ENCODE measurements at places on chromosomes 2 and 18.
A peak's percentile ranks its signal among the peaks of the same experiment; 100 is the strongest.

GRCh38 chr2:101076581-101076980 is 74.5 kb downstream of the RPL31 start:
- DNase-seq, result no peak

GRCh38 chr2:197835293-197835692 is 30.9 kb downstream of the PLCL1 start:
- DNase-seq, result no peak

GRCh38 chr2:11029136-11029535 is 117.4 kb downstream of the KCNF1 start:
- no peak for DNase-seq

GRCh38 chr2:181106789-181107627 is 126.6 kb downstream of the UBE2E3 start:
- no peak for DNase-seq

GRCh38 chr2:55888936-55889335 is 34.6 kb downstream of the EFEMP1 start:
- no peak for DNase-seq

DNA sequence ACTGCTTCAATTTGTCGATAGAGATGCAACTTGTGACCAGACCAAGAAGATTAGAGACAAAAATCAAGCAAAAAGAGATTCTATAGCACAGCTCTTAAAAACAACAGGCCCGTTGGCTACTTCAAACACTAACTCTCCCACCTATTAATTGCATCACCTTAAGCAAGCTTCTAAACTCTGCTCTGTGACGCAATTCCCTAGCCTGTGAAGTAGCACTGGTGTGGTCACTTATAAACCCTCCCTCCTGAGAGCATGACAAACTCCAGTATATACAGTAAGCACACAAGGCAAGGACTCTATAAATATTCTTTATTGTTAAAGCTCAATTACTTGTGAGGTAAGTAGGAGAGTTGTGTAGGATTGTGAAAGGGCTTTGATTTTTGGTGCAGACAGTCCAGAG is 72.3 kb downstream of the CMPK2 start:
- DNase-seq, result no peak

GRCh38 chr2:68771211-68771751 is 36.7 kb downstream of the ARHGAP25 start:
- DNase-seq, result no peak

- no peak for DNase-seq
Observed at GRCh38 chr2:180983468-180984242, 3.2 kb downstream of the UBE2E3 start.

GRCh38 chr2:69724540-69725159 is 17.3 kb upstream of the ANXA4 start:
- DNase-seq, result peak; percentile 79

DNA sequence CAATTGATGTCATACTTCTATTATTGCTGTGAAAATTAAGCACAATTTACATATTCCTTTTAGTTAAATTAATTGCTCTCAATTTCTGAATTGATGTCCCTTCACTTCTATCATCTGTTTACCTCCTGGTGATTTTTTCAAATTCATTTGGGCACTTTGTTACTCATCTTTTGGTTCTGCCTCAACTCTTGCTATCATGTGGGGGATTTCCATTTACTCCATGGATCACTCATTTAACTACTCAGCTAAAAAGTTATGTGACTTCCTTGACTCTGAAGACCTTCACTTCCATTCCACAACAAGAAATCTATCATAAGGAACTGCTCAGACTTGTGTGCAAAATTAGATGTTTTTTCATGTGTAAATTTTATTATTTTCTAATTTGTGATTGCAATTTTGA is 126.2 kb downstream of the EHBP1 start:
- no peak for DNase-seq

GRCh38 chr18:44826418-44827259 is 146.0 kb downstream of the SETBP1 start:
- DNase-seq, result no peak

- DNase-seq, result no peak
Observed at GRCh38 chr2:62527478-62528210, 21.6 kb upstream of the TMEM17 start.

DNA sequence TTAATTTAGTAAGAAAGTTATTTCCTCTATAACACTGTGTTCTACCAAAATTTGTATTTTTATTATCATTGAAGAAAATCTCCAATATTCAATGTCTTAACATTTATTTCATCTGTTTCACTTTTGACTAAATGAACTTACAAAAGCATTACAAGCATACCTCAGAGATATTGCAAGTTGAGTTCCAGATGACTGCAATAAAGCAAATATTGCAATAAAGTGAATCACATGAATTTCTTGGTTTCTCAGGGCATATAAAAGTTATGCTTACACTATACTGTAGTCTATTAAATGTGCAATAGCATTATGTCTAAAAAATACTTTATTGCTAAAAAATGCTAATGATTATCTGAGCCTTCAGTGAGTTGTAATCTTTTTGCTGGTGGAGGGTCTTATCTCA is 78.3 kb downstream of the TTC32 start:
- DNase-seq, result no peak

- no peak for DNase-seq
Observed at GRCh38 chr18:10284540-10285282, 169.7 kb upstream of the APCDD1 start.

GRCh38 chr18:23861805-23862470 is 152.6 kb upstream of the TTC39C start:
- no peak for DNase-seq

- no peak for DNase-seq
Observed at GRCh38 chr2:19609266-19609665, 250.8 kb upstream of the OSR1 start.

GRCh38 chr2:96951125-96951654 is 35.2 kb downstream of the FAM178B start:
- peak; percentile 70 for DNase-seq

GRCh38 chr2:30230497-30231211 is 680 bp upstream of the LBH start:
- DNase-seq, result no peak

- no peak for DNase-seq
Observed at GRCh38 chr2:65032019-65032975, 23.9 kb upstream of the CEP68 start.

GRCh38 chr2:47896450-47896968 is 9.8 kb downstream of the FBXO11 start:
- no peak for DNase-seq

DNA sequence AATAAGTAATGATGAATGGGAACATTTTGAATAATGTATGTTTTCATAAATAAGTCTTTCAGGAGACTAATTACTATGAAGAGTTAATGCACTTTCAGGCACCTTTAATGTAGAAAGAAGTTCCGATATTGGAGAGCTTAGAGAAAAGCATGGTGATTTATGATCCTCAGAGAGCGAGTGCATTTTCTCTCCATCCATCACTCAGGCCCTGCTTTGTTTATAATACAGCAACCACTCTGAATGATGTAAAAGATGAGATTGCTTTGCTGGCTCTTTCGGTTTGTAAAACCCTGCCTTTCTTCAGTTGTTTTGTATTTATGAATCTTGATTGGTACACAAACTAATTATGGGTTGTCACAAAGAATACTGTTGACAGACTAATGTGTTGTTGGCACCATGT is 132.0 kb downstream of the NYAP2 start:
- no peak for DNase-seq

DNA sequence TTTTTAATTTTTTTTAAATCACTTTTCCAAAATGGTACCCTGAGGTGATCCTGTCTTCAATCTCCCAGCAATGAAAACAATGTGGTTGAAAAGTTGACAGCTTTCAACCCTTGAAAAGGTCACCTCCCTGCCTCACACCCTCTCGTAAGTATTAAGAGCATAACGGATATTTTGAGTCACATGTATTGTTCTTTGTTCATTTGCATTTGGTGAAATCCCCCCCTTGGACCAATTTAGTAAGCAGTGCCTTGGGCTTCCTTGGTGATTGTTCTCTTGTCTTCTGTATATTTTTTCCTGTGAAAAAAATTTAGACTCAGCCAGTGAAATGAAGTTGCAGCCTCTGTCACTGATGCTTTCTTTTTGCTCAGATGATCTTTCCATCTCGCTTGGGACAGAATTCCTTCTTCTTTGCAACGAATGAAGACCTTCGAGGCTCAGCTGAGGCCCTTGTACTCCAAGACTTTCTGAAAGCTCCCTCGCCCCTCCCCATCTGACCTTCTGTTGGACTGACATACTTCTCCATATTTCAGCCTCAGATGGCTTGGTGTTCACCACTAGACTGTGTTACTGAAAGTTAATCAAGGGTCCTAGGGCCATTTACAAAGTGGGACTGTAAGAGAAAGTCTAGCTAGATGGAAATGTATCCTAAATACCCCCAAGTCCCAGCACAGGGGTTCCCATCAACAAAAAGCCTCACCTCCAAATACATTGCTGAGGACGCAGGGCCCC is 158.4 kb downstream of the BCL2 start:
- no peak for DNase-seq

DNA sequence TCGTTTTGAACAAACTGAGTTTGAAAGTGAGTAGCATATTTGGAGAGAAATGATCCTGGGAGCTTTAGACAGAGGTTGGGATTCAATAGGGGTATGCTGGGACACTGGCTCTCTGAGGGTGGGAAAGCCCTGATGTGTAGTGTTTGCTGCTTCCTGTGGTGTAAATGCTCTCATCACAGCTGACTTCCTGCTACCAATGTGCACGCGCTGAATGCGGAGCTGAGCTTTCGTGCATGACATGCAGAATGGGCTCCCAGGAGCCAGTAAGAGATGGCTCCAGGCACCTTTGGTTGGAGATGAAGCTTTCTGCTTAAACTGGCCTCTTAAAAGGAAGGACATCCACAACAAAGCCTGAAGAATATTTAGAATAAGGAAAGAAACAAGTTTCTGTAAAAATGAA is 224.1 kb upstream of the CCDC150 start:
- no peak for DNase-seq

DNA sequence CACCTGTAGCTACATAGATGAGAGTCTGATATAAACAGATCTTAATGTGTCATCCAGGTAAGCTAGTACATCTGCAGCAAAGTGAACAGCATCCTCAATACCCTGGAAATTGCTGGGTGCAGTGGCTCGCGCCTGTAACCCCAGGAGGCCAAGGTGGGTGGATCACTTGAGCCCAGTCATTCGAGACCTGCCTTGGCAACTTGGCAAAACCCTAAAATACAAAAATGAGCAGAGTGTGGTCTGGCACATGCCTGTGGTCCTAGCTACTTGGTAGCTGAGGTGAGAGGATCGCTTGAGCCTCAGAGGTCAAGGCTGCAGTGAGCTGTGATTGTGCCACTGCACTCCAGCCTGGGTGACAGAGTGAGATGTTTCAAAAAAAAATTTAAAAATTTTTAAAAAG is 233.9 kb upstream of the SP5 start:
- no peak for DNase-seq

DNA sequence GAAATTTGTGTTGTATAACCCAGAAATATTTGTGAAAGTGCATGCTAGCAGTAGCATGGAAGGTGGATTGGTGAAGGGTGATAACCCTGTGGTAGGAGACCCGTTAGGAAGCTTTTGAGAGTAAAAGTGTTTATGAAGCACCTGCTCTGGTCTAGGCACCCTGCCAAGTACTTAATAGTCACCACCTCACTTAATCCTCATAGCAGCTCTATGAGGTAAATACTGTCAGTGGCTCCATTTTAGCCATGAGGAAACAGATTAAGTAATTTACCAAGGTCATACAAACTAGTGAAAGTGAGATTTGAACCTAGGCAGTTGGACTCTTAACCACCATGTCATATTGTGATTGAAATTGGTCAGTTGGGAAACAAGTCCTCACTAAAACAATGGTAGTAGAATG is 66.8 kb downstream of the TET3 start:
- no peak for DNase-seq

- no peak for DNase-seq
Observed at GRCh38 chr2:41320491-41320890, 727.3 kb upstream of the PKDCC start.

- no peak for DNase-seq
Observed at GRCh38 chr18:22088996-22089640, 80.3 kb upstream of the GATA6 start.

- DNase-seq, result no peak
Observed at GRCh38 chr2:33510586-33510968, 34.1 kb downstream of the RASGRP3 start.

- no peak for DNase-seq
Observed at GRCh38 chr2:60629801-60630385, 76.4 kb upstream of the BCL11A start.

- DNase-seq, result no peak
Observed at GRCh38 chr2:38634684-38635083, 31.2 kb upstream of the GALM start.

- DNase-seq, result no peak
Observed at GRCh38 chr18:7020995-7021777, 96.4 kb downstream of the LAMA1 start.

GRCh38 chr2:167493862-167494261 is 605.6 kb downstream of the XIRP2 start:
- no peak for DNase-seq

GRCh38 chr18:46559946-46560670 is 96.9 kb downstream of the LOXHD1 start:
- no peak for DNase-seq

GRCh38 chr2:172381275-172382027 is 45.9 kb upstream of the ITGA6 start:
- DNase-seq, result no peak

GRCh38 chr2:171878481-171878993 is 15.5 kb downstream of the SLC25A12 start:
- no peak for DNase-seq

- DNase-seq, result no peak
Observed at GRCh38 chr2:238929242-238930081, 81.6 kb downstream of the TWIST2 start.

- DNase-seq, result no peak
Observed at GRCh38 chr2:125710561-125710960, 945.4 kb upstream of the GYPC start.

DNA sequence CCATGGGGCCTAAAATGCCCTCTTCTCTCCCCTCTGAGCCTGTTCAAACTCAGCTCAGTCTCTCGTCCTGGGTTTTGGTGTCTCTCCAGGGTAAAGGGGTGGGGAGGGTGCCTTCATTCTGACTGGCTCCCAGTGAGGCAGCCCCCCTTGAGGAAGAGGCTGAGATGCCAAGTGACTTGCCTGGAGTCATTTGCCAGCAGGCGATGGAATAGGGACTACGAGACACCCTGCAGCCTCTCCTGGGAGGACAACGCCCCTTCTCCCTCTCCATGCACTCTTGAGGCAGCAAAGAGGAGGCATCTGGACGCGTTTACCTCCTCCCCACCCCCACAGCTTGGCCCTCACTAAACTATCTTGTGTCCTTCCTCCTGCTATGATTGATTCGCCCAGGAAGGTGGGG is 760 bp upstream of the STON1 start:
- no peak for DNase-seq

GRCh38 chr2:147330925-147331324 is 513.9 kb upstream of the ACVR2A start:
- no peak for DNase-seq

- no peak for DNase-seq
Observed at GRCh38 chr2:200679127-200679526, 93.3 kb downstream of the AOX1 start.

- DNase-seq, result no peak
Observed at GRCh38 chr18:49723648-49724180, 89.6 kb downstream of the ACAA2 start.

GRCh38 chr2:167484875-167485274 is 596.6 kb downstream of the XIRP2 start:
- no peak for DNase-seq
